ENCODE measurements at places on chromosomes 2 and 18.

GRCh38 chr2:140808211-140808610 lies 1322.6 kb downstream of the LRP1B start:
- no peak for DNase-seq

GRCh38 chr2:10260130-10260529 lies 42.6 kb upstream of the HPCAL1 start:
- peak; percentile 33 for DNase-seq

DNA sequence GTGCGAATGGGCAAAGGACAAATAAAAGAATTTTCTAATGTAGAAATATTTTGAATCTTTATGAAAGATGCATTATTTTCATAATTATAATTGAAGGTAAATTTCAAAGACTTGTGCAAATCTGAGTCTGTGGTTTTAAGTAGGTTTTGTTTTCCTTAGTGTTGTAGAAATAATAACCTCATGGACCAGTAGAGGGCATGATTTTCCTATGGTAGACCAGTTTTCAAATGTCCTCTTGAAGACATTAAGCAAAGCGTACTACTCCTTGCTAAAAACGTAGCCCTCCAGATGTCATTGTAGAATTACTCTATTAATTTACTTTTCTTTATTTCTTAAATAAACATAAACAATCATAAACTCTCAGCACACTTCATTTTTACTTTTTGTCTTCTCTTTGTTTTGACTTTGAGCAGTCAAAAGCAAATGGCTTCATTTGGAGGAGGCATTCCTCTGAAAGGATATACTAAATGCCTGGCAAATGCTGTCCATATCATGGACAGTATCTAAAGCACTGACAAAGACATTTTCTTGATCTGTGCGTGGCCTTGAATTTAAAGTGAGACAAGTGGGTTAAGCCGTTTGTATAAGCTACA lies 85.8 kb upstream of the FAM237A start:
- DNase-seq: peak; percentile 23

GRCh38 chr2:44938287-44939105 lies 3.0 kb upstream of the SIX3 start:
- no peak for DNase-seq

- peak; percentile 56 for DNase-seq
Measured at GRCh38 chr2:208040199-208041171, 15.2 kb upstream of the PLEKHM3 start.

DNA sequence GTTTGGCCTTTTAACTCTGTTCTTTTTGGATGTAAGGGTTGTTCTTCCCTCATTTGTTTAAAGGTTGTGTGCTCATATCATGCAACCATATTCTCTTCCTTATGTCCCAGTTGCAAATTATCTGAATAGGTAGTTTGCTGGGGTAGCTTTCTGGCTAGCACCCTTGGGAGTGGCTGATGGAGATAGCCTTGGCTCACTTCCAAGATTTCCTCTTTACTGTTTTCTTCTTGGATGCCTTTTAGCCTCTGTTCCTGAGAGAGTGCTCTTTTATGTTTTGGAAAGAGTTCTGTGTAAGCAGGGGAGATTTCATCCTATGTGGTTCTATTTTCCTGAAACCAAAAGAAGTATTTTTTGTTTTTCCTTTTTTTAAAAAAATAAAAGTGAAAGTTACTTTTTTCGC lies 25.4 kb downstream of the USP14 start:
- no peak for DNase-seq

GRCh38 chr2:235537587-235537986 lies 43.7 kb downstream of the AGAP1 start:
- DNase-seq: no peak

DNA sequence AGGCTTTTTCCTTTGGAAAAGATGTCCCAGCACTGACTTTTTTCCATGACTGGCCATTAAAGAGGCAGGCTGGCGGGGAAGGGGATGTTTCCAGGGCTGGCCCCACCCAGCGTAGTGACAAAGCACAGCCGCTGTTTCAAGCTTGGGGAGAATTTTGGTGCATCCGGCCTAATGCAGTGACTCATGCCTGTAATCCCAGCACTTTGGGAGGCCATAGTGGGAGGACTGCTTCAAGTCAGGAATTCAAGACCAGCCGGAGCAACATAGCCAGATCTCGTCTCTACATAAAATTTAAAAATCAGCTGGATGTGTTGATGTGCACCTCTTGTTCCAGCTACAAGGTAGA lies 78.0 kb upstream of the SH3BP4 start:
- no peak for DNase-seq

- no peak for DNase-seq
Measured at GRCh38 chr2:195572895-195573683, 83.9 kb upstream of the SLC39A10 start.

DNA sequence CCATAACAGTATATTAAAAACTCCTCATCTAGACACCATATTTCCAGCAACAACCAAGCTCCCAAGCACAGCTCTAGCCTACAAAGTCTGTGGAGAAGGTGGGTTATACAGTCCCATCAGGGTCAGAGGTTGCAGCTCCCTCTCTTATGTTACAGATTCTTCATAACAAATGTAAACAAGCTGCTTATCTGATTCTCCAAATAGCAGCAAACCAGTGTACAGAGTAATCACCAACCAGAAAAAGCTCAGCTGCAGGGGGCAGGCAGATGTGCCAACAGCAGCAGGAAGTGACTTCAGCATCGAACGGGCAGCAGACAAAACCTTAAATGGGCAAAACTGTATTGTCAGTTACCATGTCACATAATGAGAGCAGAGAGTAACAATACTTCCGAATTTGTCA lies 52.9 kb upstream of the NABP1 start:
- DNase-seq: peak; percentile 37

DNA sequence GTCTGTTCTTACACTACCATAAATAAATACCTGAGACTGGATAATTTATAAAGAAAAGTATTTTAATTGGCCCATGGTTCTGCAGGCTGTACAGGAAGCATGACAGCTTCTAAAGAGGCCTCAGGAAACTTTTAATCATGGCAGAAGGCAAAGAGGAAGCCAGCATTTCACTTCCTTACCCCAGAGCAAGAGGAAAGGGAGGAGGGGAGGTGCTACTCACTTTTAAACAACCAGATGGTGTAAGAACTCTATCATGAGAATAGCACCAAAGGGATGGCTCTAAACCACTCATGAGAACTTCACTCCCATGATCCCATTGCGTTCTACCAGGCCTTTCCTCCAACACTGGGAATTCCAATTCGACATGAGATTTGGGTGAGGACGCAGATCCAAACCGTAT lies 344.4 kb upstream of the SLC39A10 start:
- DNase-seq: no peak

DNA sequence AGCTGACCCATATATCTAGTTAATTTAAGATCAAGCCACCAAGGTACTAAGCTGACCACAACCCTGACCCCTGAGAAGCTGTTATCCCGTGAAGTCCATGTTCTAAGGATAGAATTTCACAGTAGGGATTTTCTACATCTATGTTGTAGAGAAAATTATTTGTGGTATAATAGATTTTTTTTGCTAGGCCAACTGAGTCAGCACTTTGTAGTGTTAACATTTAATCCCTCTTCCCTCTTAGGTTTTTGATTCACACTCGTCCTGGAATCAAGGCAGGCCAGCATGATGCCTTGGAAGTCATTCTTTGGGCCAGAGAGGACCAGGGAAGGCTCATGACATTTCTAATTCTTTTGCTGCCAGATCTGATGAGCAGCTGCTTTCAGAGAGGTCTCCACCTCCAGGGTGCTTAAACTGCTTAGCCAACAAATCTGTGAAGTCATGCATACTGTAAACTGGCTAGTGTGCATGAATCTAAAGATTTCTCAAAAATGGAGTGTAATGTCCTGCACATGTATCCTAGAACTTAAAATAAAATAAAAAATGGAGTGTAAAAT lies 102.5 kb downstream of the RBM43 start:
- no peak for DNase-seq

DNA sequence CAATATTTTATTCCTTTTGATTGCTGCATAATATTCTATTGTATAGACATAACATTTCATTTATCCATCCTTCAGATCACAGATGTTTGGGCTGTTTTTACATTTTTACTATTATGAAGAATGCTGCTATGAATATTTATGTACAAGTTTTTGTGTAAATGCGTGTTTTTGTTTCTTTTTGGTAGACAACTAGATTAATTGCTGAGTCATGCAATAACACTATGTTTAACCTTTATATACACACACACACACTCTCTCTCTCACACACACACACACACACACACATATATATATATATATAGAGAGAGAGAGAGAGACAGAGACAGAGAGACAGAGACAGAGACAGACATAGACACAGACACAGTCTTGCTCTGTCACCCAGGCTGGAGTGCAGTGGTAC lies 926.9 kb downstream of the DCC start:
- DNase-seq: no peak

DNA sequence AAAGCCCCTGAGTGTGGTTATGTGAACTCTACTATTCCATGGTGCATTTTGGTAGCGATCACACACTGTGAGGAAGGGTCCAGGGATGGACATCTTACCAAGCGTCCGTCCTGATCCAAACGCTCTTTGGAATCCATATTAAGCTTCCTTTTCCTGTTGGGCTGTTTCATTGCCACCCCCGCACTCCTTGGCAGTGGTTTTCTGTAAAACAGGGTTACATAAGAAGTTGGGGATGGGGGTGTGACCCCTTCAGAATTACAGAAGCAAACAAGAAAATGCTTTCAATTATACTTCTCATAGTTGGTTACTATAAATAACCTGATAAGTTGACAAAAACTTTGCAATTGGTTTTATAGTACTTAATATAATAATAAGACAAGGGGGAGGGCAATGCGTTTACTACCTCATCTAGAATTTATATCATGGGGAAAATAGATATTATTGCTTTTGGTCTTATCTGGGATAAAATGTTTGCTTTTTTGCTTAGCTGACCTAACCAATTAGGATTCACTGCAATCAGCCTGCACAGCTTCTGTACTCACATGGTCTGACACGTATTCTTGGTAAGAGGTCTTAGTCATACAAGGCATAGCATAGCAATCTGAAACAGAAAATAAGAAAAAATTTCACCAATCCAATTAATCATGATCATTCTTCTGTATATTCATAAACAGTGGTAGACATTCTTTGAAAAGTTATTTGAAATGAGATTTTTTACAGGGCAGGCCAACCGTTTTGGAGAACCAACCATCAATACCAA lies 103.1 kb downstream of the L3MBTL4 start:
- DNase-seq: no peak

- DNase-seq: no peak
Measured at GRCh38 chr18:8938817-8939216, 163.7 kb upstream of the NDUFV2 start.

GRCh38 chr2:97688062-97688827 lies 18.7 kb downstream of the C2orf92 start:
- DNase-seq: no peak

DNA sequence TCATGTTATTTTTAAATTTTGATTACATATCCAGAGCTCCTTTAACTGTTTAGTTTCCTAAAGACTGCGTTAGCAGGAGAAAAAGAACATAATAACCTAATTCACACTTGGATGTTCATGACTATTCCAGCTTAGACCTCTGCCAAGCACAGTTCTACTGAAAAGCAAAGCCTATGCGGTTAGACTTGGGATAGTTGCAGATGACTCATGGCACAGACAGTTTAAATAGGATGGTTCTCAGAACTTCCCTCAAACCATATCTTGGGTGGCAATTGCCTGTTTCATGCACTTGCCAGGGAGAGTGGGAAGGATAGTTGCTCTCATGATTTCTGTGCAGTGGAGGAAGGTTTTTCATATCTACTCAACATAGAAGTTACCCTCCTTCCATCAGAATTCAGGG lies 149.7 kb upstream of the KLHL29 start:
- DNase-seq: peak; percentile 50

GRCh38 chr18:55768255-55768654 lies 180.3 kb upstream of the TCF4 start:
- no peak for DNase-seq

DNA sequence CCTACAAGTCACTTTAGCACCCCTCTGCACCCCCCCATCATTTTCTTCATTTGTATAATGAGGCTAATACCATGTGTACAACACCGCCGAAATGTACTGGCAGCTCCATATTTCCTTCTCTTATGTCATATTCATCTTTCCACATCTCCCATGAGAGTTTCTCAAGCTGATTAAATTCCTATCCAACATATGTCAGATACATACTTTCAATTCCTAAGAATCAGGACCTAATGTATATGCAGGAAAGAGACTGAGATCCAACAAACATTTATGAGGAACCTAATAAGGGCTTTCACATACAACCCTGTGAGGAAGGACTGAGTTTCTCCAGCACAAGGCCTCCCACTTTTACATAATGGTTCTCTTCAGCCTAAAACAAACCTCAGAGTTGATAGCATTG lies 41.9 kb downstream of the PRKD3 start:
- no peak for DNase-seq

DNA sequence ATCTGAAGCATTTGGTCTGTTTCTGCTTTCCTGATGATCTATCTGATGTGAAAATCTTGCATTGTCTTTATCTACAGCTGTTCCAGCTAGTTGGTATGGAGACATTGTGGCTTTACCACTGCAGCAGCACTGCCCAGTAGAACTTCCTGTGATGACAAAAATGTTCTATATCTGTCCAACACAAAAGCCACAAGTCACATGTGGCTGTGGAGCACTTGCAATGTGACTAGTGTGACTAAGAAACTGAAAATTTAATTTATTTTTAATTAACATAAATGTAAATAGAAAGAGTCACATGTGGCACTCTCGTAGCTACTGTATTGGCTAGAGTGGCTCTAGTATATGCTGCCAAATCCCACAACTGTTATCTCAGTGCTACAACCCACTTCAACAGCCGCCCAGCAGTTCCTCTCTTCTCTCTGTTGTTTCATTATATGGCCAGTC lies 425.7 kb downstream of the SETBP1 start:
- DNase-seq: no peak

- DNase-seq: no peak
Measured at GRCh38 chr18:3248062-3248657, 559 bp downstream of the MYL12A start.

DNA sequence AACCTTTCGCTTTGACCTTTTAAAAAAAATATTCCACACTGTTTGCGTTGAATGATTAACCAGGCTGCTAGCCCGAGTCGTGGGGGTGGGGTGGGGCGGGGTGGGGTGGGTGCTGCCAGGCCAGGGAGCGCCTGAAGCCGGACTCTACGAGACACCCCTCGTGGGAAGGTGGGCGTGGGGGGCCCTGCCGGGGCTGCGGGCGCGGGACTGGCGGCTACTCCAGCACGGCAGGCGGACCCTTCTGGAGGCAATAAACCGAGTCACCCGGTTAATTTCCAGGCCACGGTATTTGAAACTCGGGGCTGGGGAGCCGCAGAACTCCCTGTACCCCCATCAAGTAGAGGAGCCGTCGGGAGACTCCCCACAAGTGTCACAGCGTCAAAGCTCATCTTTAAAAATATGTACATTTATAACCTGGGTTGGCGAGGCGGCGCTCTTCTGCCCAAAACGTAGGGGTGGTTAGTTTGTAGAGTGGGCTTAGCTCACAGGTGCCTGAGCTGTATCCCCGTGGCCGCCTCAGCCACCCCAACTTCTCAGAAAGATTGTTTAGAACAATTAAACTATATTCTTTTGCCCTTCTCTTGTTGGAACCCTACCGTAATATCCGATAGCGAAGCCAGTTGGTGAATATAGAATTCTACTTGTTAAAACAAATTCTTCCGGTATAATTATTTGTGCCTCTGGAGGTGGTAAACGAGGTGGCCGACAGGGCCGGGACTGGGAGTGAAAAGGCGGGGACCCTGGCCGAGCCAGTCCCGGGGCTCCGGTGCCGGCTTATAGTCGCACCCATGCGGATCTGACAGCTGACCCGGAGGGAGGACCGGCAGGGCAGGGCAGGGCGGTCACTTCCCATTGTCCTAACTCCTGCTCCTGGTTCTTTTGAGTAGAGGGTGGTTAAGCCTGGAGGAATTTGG lies 1.4 kb downstream of the B3GNT2 start:
- no peak for DNase-seq

- no peak for DNase-seq
Measured at GRCh38 chr2:186607660-186608324, 17.9 kb downstream of the ITGAV start.

- no peak for DNase-seq
Measured at GRCh38 chr18:67582488-67582887, 66.0 kb upstream of the DSEL start.
